ENCODE measurements at places on chromosomes 3 and 15. TPM values are rescaled to one million over a fixed set of nuclear protein-coding genes. Genes with fewer than 3 reads are reported as not detected.

GRCh38 chr3:66910266-66911055 is 87.6 kb upstream of the KBTBD8 start:
- H3K27me3 ChIP-seq, result no peaks in the 10 kb centered on the region
- no peak overlapping the region for H3K4me3 ChIP-seq
- no peaks in the 10 kb centered on the region for H3K36me3 ChIP-seq
- DNase-seq, result no peak
- no peaks in the 10 kb centered on the region for H3K4me1 ChIP-seq

GRCh38 chr15:83732196-83732595 is 78.3 kb downstream of the ADAMTSL3 start:
- H3K4me3 ChIP-seq, result no peak overlapping the region
- no peaks in the 10 kb centered on the region for H3K36me3 ChIP-seq
- no peaks in the 10 kb centered on the region for H3K27me3 ChIP-seq
- no peak for DNase-seq
- peaks cover 3% of the 10 kb centered on the region for H3K4me1 ChIP-seq

GRCh38 chr3:38039101-38039898 is at the start of gene DLEC1:
DLEC1 (plus strand) TSS chr3:38039208; CDS start chr3:38039226, 18 bp downstream.
- DNase-seq, result peak; percentile 82
- H3K27me3 ChIP-seq, result peaks cover 10% of the 10 kb centered on the region
- no peak within 1 kb of the TSS for H3K27ac ChIP-seq

Gene BTLA
- 0.36 TPM for total RNA-seq

Gene CFAP91
- 0.59 TPM for total RNA-seq
